Activated T-helper 17 cell treated with anti-CD3 and anti-CD28 coated beads, Interleukin-2, amount 50 U/mL, for 72 hours (primary cell): ENCODE measurements at places on chromosomes 11 and 22. TPM values are rescaled to one million over a fixed set of nuclear protein-coding genes. Genes with fewer than 3 reads are reported as not detected.

DNA sequence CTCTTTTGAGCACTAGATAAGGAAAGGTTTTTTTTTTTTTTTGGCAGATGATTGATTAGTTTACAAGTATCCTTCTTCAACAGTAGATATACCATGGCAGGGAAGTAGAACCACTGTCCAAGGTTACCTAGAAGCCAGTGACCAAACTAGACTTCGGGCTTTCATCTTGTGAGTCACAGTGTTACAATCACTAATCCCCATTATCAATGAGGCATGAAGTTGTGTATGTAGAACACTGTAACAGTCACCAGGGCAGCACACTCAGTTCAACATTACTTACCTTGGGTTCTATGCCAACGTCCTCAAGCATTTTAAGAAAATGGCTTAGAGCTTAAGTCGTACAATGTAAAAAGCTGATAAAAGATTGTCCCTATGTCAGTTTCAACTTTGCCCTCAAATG is 430.9 kb downstream of the ETS1 start:
- no peak for ATAC-seq

DNA sequence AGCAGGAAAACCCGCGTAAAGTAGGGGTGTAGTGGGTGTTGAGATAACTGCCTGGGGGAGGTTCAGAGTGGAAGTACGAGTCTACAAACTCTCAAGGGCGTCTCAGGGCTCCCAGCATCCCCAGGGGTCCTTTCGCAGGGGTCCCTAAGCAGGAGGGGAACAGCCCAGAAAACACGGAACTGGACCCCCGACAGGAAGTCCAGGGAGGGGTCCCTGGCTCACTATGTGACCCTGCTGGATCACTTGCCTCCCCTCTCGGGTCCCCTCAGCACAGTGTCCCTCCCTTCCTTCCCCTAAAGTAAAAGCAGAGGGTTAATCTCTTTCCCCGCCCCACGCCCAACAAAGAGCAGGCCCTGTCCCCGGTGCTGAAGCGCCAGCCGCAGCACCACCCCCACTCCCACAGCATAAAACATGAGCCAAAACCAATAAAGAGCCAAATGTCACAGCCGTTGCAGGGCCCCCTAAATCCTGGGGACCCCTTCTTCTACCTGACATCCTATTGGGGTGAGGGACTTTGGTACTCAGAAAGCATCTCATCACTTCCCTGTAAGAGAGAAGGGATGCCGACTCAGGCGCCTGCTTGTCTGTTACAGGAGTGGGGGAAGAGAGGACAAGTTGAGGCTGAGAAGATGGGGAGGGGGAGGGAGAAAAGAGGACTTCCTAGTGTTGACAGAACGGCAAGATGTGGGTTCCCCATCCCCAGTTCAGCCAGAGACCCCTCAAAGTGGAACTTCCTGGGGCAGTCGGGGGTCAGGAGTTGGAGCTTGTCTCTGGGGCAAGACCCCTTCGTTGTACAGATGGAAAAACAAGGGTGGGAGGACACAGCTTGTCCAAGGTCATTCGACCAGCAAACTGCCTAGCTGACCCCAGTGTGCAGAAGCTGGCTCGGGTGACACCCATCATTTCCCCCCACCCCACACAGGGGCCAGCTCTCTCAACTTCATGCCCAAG is 1.4 kb upstream of the NEFH start:
- ATAC-seq, result no peak

- peak; percentile 27 for ATAC-seq
Measured at GRCh38 chr22:31585161-31585859, 76.7 kb downstream of the PISD start.

GRCh38 chr11:36162883-36163434 is 126.3 kb downstream of the COMMD9 start:
- ATAC-seq, result no peak

GRCh38 chr11:116509551-116509950 is 263.2 kb downstream of the BUD13 start:
- no peak for ATAC-seq

- ATAC-seq, result no peak
Measured at GRCh38 chr22:38864361-38865191, 7.4 kb downstream of the CBX6 start.

DNA sequence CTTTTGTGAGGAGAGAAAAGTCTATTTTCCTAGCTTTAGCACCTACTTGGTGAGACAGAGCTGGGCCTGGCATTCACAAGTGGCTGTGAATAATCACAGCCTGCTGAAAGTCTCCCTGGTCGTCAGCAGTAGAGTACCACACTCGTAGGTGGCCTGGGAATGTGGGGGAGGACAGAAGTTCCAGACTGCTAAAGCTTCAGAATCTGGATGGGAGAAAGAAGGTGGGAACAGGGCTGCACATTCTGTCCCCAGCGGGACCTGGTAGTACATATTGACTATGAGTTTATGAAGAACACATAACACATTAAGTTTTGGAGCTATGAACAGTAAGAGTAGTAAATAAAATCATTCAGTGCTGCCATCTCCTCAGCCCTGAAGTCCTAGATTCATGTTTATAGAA is 19.0 kb upstream of the LIMK2 start:
- no peak for ATAC-seq

- no peak for ATAC-seq
Measured at GRCh38 chr11:2797741-2798361, 87.7 kb downstream of the CDKN1C start.

GRCh38 chr11:104645261-104646222 is 252.7 kb downstream of the CASP12 start:
- ATAC-seq, result no peak

DNA sequence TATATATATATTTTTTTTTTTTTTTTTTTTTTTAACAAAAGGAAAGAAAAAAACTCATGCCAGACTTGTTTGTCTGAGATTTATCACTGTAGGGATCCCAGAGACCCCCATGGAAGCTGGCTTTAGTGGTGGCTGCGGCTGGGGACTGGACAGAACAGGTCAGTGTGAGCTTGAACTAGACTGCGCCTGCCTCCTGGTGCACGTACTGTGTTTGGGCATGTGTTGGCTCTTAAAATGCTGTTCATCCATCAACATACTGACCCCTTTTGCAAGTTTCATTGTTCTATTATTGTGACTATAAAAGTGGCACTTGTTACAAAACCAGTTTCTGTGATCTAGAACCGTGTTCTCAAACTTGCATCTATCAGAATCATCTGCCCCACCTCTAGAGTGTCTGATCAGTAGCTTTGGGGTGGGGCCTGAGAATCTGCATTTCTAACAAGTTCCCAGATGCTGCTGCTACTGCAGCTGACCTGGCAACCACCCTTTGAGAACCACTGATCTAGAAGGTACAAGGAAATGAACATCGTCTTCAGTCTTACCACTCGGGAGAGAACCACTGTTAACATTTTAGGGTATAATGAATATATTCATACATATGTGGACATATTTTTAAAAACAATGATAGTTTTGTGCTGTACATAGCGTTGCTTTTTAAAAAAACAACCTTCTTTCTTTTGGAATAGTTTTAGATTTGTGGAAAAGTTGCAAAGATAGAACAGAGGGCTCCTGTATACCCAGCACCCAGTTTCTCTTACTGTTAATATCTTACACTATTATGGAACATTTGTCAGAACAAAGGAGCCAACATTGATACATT is 54.0 kb downstream of the ZNRF3 start:
- ATAC-seq, result no peak

DNA sequence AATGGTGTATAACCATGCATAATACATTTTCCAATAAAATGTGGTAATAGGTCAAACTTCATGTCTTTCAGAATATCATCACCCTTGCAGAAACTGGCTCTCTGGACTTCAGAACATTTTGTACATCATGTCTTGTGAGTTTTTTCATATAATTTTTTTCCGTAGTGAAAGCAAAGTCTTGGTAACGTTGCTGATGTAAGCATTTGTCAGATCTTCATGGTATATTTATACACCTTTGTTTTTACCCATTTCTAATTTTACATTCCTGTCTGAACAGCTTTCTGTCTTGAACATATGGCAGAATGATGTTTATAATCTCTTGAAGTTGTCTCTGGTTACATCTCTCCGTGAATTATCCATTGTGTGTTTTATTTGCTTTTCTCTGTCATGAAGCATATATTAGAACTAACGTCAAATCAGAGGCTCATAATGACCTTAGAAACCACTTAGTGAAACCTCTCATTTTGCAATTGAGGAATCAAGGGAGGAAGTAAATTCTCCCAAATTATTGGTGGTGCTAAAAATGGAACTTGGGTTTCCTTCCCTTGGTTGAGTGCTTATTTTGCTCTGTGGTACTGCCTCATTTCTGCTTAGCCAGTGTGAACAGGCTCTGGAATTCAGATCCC is 37.4 kb downstream of the CSRP3 start:
- ATAC-seq, result no peak

DNA sequence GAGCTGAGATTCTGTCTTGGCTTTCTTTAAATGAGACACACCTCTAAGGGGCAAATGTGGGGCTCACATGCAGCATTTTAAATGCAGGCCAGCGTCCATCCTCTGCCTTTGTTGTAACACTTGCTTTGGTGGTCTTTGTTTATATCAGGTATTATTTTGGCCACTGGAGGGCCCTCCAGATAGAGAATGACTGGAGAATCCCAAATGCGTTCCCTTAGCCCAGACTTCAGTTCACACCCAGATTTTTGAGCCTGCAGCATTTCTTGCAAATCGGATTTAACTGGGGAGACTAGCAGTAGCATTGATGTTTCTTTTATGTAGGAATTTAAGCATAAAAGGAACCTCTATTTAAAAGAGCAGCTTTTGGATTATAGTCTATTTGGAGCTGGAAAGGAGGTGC is 200.2 kb upstream of the SORL1-AS1 start:
- ATAC-seq, result no peak

- no peak for ATAC-seq
Measured at GRCh38 chr11:96056576-96056975, 132.7 kb upstream of the MTMR2 start.

GRCh38 chr11:48900131-48900800 is 83.4 kb downstream of the TRIM51G start:
- no peak for ATAC-seq

DNA sequence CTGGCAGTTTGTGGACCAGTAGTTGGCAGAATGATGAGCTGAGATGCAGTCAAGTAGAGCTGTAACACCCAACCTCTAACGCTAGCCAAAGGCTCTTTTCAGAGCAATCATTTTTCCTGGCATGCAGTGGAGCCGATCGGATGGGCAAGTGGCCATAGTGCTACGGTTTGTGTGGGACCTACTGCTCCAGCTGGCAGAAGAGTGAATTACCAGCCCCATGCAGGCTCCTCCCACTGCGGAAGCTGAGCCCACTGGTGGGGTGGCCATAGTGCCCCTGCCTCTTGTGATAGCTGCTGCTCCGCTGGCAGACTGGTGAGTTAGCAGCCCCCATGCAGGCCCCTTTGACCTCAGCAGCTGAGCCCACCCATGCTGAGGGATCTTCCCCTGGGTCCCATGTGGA is 27.0 kb upstream of the SC5D start:
- no peak for ATAC-seq

DNA sequence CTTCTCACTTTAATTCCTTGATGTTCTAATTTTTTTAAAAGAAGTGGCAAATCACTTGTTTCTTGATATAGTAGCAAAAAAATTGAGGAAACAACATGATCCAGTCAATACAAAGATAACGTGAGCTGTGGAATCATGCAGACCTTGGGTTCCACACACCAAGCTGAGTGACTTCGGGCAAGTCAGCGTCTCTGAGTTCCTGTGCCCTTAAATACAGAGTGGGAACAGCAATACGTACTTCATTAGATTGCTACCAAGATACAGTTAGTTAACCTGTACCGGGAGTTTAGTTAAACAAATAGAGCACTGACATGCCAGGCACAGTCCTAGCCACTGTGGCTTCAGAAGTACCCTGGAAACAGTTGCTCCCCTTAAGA is 58.5 kb downstream of the PPP2R1B start:
- no peak for ATAC-seq

GRCh38 chr11:10641912-10642697 is 51.5 kb downstream of the IRAG1 start:
- no peak for ATAC-seq

GRCh38 chr11:130088919-130089673 is 19.4 kb downstream of the APLP2 start:
- ATAC-seq, result no peak

GRCh38 chr11:65150509-65151299 is 16.4 kb upstream of the SYVN1 start:
- peak; percentile 87 for ATAC-seq

GRCh38 chr11:69920345-69921127 is 101.3 kb upstream of the FGF3 start:
- no peak for ATAC-seq

- no peak for ATAC-seq
Measured at GRCh38 chr11:18235394-18236334, 938 bp downstream of the SAA4 start.

- peak; percentile 1 for ATAC-seq
Measured at GRCh38 chr11:123740787-123741158, 687 bp downstream of the ZNF202 start.

- no peak for ATAC-seq
Measured at GRCh38 chr11:49302360-49302759, 94.0 kb upstream of the FOLH1 start.

GRCh38 chr11:117232911-117233409 is 489 bp downstream of the RNF214 start:
- ATAC-seq, result no peak

- ATAC-seq, result no peak
Measured at GRCh38 chr22:41813726-41814410, 13.4 kb downstream of the CCDC134 start.

GRCh38 chr11:129312730-129313503 is 62.7 kb upstream of the BARX2 start:
- ATAC-seq, result no peak

DNA sequence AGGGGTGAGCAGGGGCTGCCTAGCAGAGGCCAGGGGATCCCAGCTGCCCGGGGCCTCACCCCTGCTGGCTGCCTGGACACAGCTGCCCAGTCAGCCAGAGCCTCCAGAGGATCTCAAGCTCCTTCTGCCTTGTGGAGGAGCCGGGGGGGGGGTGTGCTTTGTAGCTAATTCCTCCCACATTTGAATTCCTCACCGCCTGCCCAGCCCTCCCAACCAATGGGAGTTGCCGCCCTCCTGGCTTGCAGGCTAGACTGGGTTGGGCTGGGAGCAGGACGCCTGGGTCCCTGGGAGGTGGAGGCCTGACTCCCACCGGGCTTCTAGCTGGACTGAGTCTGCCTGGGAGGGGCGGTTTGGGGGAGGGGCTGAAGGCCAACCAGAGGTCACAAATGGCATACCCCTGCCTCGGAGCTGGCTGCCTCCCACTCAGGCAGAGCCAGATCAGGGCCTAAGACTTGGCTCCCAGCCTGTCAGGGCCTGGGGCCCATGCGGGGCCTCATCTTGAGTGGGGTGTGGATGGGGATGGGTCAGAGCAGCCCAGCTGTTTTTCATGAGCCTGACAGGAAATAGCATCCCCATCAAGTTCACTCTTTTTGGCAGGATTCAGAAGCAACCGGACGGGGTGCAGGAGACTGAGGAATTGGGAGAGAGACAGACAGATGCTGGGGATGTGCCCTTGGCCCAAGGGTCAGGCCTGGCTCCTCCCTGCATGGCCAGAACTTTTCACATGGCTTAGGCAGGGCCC is 29.2 kb upstream of the PDE2A start:
- no peak for ATAC-seq

GRCh38 chr11:23856654-23857053 is 640.2 kb upstream of the LUZP2 start:
- no peak for ATAC-seq

Gene GRM5
- total RNA-seq, result not detected

Gene HPX
- 1.3 TPM for total RNA-seq

Gene BACE1
- total RNA-seq, result 0.16 TPM

Gene OR8U1
- total RNA-seq, result not detected

Gene CAT
- total RNA-seq, result 25.6 TPM

Gene KCNJ1
- not detected for total RNA-seq

Gene TTC36
- 0.29 TPM for total RNA-seq

Gene LSP1
- total RNA-seq, result 423 TPM

Gene PTPRCAP
- 228 TPM for total RNA-seq

Gene OTOG
- total RNA-seq, result not detected

Gene BEST1
- 0.05 TPM for total RNA-seq

Gene CCDC81
- total RNA-seq, result 0.41 TPM

Gene NLRP14
- not detected for total RNA-seq

Gene TECTA
- 0.24 TPM for total RNA-seq
